ENCODE measurements at places on chromosomes 1 and 21.

DNA sequence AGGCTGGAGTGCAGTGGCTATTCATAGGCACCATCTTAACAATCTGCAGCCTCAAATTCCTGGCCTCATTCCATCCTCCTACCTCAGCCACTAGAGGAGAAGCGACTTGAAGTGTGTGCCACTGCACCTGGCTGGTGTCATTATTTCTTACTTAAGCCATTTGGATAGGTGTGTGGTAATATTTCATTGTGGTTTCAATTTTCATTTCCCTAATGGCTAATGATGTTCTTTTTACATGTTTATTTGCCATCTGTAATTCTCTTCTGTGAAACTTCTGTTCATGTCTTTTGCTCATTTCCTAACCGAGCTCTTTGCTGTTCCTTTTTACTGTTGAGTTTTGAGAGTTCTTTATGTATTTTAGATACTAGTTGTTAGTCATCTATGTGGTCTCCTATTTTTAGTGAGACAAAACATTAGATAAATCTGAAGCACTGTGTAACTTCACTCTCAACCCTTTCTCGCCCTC lies 66.8 kb downstream of the SLC27A3 start:
- no peak for DNase-seq

- DNase-seq: no peak
Observed at GRCh38 chr1:47890779-47891178, 106.4 kb downstream of the TRABD2B start.

DNA sequence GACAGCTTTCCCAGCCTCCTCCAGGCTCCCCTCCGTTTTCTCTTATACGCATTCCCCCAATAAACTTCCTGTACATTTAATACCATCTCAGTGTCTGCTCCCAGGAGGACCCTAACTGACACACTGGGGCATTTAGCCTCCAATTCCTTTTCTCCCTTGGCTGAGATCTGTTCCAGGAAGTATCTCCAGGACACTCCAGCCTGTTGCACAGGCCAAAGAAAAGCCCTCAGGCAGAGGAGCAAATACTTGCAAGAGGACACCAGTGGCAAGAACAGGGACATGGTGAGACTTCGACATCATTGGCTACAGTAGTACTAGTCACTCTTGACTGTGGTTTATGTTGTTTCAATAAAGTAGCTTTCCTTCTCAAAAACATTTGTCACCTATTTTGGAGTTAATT lies 4.7 kb upstream of the SYNJ1 start:
- no peak for DNase-seq

DNA sequence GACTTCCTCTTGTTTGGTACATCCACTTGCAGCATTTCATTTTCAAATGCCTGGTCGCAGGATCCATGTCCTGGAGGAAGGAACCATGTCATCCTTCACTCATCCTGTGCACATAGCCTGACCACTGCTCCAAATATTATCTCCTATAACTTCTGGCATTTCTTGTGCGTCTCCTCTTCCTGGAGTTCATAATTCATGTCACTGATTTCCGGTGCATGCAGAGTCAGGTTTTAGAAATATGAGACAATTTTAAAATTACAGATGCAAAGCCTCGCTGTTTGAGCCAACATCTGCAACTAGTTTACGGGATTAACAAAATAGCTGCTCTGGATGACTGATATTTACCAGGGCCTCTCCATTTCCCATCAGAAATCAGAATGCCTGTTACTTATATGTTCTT lies 268.1 kb downstream of the DNM3 start:
- no peak for DNase-seq
